Activated naive CD4-positive, alpha-beta T cell treated with anti-CD3 and anti-CD28 coated beads, Interleukin-2, amount 50 U/mL, for 16 hours (primary cell): ENCODE measurements at places on chromosomes 1 and 21.

- no peak for DNase-seq
Observed at GRCh38 chr21:44764319-44765230, 37.0 kb downstream of the UBE2G2 start.

- no peak for DNase-seq
Observed at GRCh38 chr1:27536010-27536757, 46.2 kb upstream of the WASF2 start.

DNA sequence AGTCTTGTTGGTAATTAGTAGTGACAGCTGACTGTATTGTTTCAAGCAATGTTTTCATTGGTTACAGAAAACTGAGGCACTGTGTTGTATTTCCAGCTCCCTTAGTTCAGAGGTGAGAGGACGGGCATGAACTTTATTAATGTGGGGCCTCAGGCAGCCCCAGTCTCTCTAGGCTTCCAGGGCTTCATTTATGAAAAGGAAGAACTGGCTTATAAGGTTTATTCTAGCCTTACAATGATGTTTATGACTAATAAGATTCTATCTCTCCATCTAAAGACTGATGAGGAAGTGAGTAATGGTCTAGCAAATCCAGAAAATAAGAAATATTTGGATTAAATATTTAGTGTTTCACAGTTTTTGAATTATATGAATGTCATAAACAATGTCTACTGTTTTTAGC lies 41.5 kb downstream of the CBS start:
- DNase-seq: no peak

- no peak for DNase-seq
Observed at GRCh38 chr1:62040450-62040849, 154.2 kb upstream of the L1TD1 start.

DNA sequence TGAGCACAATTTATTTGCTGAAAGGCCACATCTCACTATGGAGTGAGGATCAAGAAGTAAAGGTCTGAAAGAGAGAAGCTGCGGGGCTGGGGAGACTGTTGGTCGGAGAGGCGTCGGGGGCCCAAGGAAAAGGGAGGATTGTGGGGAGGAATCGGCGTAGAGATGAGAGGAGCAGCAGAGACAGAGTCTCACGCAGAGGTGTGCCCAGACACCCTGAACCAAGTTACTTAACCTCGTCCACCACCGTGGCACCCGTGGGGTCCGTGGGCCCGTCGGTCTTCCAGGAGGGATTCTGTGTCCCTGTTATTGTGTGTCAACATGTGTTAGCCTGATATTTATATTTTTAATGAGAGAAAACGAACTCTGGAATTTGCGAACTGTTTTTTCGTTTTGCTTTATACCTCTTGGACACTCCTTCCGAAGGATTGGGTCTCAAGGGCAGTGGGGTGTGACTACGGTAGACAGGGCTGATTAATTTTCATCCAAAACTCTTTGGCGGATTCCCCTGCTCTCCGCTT lies 3.8 kb upstream of the NBPF1 start:
- DNase-seq: no peak

DNA sequence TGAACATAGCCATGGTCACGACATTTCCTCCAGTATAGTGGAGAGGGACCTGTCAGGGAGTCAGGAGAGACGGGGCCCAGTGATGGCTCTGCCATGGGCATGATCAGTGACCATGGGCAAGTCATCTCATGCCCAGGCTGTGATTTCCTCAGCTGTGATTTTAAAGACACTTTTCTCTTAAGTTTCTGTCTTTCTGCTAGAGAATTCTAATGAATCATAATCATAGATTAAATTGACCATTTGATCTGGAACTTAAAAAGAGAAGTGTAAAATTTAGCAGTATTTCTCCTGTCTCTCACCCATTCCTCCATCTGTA lies 112.7 kb downstream of the USP25 start:
- no peak for DNase-seq

DNA sequence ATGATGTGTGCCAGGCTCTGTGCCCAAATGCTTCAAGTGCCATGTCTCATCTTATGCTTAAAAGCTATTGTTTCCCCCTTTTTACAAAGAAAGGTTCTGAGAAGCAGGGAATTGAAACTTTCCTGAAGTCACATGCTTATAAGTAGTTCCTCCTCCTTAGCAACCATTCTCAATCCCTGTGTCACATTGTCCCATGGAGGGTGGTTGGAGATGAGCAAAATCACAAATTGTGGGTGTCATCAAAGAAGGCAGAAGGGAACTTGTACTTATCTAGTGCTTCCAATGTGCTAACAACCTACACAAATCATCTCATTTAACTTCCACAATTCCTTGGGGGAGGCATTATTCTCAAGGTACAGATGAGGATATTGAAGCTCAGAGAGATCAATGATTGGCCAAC lies 10.1 kb upstream of the ERICH3 start:
- no peak for DNase-seq

DNA sequence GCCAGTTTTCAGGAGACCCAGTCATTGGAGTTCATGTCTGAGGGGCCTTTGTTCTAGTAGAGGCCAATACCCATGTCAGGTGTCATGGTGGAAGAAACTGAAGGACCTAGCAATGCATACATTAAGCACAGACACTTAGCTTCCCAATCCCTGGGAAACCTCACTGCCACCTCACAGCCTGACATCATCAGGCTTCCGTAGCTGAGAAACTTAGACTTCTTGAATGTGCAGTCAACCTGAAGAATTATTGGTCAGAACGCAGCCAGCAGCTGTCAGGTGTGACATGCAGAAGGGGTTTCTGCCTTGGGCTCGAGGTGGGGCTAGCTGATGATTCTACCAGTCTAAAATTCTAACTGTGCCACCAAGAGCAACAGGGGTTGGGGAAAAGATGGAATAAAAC lies 1.9 kb upstream of the ITPKB start:
- DNase-seq: no peak

GRCh38 chr1:21618561-21619374 lies 50.4 kb downstream of the RAP1GAP start:
- no peak for DNase-seq

GRCh38 chr1:198253668-198254067 lies 96.9 kb downstream of the NEK7 start:
- peak; percentile 13 for DNase-seq

GRCh38 chr1:48093696-48094528 lies 96.7 kb upstream of the TRABD2B start:
- peak; percentile 77 for DNase-seq

- no peak for DNase-seq
Observed at GRCh38 chr1:94971491-94971924, 44.6 kb upstream of the CNN3 start.

GRCh38 chr1:153683854-153684253 lies 5.4 kb downstream of the NPR1 start:
- DNase-seq: no peak

DNA sequence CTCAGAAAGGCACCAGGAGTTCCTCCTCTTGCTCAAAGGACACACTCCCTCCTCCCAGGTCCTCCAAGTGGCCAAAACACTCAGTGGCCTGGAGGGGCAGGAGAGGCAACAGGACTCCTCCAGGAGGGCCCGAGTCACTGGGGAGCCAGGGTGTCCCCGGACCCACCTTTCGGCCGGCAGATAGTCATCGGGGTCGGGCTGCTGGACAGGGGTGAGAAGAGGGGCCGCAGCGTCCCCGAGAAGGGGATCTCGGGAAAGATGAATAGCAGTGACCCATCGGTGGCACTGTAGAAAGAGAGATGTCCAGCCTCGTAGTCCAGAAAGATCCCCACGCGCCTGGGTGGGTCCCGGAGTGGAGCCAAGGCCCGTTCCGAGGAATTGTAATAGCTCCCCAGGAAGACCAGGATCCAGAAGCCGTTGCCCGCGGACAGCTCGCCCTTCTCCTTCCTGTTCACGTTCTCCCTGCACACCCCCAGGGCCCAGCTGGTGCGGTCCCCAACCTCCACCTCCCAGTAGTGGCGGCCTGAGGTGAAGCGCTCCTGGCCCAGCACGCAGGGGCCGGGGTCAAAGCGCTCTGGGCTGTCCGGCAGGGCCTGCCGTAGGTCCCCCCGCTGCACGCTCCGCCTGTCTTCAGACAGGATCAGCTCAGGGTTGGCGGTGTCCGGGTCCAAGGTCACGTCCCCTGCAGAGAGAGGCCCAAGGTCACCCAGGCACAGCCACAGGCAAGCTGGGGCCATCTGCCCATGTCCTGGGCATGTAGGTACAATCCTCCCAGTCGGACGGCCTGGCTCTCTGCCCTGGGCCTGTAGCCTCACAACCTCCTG lies 11.9 kb downstream of the TRIM11 start:
- no peak for DNase-seq

- no peak for DNase-seq
Observed at GRCh38 chr1:185156288-185156853, 382 bp downstream of the TRMT1L start.

DNA sequence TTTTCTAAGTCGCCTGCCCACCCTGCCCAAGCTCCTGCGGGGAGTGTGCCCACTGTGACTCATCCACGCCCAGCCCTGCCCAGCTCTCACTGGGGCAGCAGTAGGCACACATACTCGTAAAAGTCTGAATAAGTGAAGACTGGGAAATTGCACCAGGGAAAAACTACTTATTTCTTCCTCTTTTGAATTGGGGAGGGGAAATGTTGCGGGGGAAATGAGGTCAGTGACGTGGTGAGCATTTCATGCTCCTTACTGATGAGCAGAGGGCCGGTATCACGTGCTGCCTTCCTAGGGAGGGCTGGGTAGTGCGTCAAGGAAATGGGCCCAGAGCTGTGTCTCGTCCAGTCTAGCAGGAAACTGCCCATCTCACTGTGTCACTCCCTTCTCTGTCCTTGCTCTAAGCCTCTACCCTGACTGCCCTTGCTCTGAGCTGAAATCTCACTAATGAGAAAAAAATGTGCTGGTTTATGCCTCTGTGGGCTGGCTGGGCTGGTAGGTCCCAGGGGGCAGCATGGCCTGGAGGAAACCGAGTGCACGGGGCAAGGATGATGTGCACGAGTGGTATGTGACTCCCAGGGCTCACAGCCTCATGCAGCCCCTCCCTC lies 13.5 kb upstream of the TNFRSF1B start:
- DNase-seq: no peak

- DNase-seq: no peak
Observed at GRCh38 chr1:25484096-25484495, 53.4 kb downstream of the MACO1 start.

GRCh38 chr1:187626056-187626455 lies 797.3 kb downstream of the PLA2G4A start:
- no peak for DNase-seq

DNA sequence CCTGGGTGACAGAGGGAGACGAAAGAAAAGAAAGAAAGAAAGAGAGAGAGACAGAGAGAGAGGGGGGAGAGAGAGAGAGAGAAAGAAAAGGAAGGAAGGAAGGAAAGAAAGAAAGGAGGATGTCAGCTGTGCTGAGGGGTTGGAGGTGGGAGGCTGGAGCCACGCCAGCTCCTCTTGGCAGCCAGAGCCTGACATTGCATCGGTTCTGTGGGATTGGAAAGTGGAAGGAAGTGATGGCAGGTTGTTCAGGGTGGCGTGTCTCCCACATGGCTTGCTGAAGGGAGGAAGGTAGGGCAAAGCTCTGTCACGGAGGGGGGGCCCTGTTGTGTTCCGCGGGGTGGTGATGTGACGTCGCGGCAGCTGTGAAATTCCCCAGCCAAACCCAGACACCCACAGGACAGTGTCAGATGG lies 30.7 kb downstream of the EIF2D start:
- peak; percentile 69 for DNase-seq

GRCh38 chr1:164640686-164641352 lies 81.8 kb downstream of the PBX1 start:
- no peak for DNase-seq

- DNase-seq: peak; percentile 88
Observed at GRCh38 chr1:99849744-99850458, at the start of gene AGL. TSS of gene AGL (plus strand) at chr1:99850361. CDS start at chr1:99851043, 682 bp downstream.

DNA sequence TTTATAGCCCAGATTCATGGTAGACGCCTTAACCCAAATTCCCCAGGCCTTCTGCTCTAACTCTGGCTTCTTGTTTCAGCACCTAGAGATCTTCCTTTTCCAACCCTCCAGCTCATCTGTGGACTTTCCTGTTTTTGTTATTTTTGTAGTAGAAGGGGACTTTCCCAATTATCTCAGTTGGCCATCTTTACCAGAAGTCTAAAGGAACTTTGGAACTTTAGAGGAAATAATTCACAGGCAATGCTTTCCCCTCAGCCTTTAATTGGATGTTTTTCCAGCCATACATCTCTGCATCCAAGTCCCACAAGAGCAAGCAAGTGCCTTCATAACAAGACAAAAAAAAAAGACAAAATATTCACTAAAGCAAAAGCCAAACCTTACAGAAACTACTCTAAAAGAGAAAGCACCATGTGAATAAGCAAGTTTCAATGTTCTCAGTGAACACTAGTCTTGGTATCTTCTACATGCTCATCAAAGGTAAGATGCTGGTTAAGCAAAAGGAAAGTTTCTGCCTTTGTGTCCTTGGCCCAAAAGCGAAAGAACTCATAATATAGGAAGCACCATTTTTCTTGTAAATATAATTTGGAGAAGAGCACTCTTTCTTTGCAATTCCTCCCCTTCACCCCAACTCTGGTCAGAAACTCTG lies 377.3 kb downstream of the SETD4 start:
- DNase-seq: no peak

DNA sequence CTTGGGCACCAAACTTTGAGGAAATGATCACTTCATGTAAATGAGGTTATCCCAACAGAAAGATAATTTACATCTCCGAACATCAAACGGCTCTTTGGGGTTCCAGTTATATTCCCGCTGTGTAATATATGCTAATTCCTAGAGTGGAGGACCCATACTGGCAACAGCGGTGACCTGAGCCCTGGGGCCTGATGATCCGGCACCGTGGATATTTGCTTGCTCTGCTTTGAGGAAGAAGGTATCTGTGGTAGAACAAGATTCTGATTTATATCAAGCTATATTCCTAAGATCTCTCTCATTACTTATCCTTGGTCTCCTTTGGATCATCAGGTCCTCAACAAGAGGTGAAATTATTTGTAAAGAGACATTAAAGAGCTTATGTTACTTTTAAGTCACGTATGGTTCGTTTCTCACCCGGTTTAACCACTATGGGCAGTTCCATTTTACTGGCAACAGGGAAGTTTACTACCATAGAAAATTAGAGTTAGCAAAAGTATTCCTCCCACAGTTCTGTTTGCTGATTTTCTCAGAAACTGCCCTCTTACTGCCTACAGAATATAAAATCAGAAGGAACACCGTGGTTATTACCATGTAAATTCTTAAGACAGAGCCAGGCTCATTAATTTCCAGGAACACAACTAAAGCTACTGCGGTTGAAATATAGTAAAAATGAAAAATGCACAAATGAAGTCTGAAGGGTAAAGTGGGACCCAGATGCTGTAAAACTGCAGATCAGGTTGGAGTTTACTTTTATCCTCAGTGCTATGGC lies 56.7 kb downstream of the MRPL39 start:
- no peak for DNase-seq

DNA sequence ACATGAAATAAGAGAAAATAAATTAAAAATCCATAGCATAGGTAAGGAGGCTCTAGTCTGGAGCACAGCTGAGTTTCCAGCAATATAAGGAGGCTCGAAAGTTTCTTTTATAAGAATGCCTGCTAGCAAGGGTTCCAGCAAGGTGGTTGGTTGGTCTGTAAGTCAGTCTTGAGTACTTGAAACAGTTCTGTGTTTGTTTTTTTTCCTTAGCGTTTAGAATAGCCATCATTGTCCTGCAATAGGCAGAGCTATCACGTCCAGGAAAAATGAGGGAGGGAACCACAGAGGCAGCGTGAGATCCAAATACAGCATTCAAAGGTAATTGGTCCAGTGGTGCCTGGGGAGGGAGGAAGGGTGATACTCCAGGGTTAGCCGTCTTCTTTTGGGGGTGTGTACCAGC lies 8.4 kb downstream of the UBE2Q1 start:
- no peak for DNase-seq
